ENCODE measurements at places on chromosomes 16 and 17.

DNA sequence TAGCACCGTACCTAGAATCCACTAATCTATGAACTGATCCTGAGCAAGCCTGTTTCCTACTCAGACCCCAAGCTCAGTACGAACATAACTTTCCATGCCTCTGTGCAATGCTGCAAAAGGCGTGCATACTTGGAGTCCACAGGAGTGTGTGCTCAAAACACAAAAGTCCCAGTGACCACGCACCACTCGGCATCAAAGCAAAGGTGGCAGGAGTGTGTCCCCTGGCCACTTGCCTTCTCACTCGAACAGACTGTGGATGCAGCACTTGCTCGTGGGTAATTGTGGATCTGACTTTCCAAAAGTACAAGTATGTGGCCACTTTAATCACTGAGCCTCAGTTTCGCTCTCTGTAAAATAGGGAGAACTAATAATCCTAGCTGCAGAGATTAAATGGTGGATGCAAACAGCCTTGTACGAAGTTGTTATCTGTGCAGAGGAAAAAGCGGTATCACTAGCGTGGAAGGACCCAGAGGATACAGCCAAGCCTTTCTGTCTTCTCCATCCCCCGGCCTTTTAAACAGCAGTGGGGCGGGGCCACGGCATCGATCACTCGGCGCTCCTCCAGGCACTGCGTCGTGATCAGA, 311 bp upstream of the KDM8 start:
- peak; percentile 96 for DNase-seq

DNA sequence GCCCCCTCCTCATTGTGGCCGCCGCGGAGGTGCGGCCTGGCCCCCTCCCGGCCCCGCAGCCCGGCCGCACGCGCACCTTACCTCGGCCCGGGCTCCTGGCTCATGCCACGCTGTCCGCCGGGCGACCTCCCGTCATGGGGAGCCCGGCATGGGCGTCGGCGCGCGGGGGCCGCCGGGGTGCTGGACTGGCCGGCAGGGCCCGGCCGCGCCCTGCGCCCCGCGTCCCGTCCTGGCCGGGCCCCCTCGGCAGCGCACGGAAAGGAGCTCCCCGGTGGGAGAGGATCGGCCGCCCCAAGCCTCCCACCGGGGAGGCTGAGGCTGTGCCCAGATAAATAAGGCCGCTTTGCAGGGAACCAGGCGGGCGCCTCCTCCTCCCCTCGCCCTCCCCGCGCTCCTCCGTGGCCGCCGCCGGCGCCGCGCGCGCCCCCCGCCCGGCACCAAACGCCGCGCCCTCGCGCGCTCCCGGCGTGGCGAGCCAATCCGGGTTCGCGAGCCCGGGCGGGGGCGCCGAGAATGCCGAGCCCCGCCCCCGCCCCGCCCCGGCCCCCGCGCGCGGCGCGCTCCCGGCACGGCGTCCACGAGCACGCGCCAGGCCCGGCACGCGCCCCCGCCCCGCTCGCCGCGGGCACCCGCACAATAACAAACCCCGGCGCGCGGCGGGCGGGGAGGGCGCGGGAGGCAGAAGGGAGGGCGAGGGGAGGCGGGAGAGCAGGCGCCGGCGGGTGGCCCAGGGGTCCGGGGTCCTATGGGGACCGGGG, at the start of gene FBXL16:
Gene FBXL16 (minus strand): TSS at position 371 of the 758 bp plus-strand sequence. CDS start 8,396 bp downstream, outside the sequence.
- DNase-seq = peak; percentile 41

DNA sequence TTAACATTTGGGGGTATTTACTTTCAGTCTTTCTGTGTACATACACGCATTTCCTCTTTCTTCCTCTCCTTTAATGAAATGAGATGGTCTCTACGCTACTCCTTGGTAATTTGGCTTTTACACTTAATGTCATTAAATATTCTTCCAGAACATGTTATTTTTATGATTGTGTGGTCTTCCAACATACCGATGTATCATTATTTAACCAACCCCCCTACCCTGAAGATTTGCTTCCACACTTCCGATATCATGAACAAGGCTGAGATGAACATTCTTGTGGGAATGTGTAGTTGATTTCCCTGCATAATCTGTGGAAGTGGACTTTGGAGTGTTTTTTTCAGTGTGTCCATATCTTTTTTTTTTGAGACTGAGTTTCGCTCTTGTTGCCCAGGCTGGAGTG, 2.3 kb upstream of the PGS1 start:
- DNase-seq = no peak

DNA sequence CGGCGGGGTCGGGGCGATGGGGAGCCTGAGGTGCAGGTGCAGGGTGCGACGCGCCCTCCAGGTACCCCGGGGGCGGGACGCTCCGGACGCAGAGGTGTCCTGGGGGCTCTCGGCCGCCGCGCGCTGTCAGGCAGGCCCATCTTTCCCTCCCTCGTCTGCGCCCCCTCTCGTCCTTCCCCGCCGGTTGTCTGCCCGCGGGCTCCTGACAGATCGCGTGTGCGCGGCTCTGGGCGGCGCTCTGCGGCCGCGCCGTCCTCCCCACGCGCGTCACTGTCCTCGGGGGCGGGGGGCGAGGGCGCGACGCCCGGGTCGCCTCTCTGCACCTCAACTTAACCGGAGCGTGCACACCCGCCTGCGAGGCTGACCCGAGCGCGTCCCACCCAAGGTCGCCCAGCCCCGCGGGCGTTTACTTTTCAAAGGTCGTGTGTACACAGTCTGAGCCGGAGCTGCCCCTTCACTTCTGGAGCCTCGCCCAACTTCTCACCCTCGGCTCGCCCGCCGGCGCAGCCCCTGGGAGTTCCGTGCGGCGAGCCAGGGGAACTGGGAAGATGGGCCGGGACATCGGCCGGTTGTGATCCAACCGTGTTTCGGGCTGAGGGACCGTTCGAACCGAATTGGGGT, 512 bp downstream of the AKAP1 start:
- DNase-seq = peak; percentile 46

- no peak for DNase-seq
Observed at GRCh38 chr17:75844530-75845057, 390 bp upstream of the UNC13D start.

- DNase-seq = peak; percentile 48
Observed at GRCh38 chr17:82019690-82020571, 2.7 kb downstream of the CENPX start.

DNA sequence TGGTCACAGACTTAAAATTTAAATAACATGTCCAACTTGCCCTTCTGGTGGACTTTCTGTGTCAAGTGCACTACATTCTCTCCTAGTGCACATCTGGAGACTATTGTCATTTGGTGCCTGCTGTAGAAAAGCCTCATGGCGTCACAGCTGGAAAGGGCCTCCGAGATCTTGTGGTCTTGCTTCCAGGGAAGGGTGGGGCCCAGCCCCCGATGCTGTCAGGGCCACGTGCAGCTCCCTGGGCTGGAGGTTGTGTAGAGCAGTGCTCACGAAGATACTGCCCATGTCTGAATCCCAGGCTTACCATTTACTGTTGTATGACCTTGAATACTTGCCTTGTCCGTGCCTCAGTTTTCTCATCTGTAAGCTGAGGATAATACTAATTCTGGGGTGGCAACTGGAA, 6.8 kb upstream of the MPRIP start:
- no peak for DNase-seq

DNA sequence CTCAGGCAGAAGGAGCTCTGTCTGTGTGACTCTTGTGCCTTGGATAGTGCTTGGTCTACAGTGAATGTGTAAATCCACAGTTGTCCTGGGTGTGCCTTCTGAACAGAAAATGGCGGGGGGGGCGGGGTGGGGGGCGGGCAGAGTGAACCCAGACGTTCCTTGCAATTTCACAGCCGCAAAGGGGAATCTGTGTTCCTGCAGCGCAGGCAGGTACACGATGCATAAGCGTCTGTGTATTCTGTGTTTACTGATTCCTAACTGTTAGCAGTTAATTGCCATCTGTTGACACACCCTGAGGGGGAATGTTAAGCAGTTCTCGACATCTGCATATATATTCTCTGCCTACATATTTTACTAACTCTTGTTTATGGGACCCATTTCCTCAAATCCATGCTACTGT, 123.5 kb upstream of the ZFHX3 start:
- DNase-seq = no peak

DNA sequence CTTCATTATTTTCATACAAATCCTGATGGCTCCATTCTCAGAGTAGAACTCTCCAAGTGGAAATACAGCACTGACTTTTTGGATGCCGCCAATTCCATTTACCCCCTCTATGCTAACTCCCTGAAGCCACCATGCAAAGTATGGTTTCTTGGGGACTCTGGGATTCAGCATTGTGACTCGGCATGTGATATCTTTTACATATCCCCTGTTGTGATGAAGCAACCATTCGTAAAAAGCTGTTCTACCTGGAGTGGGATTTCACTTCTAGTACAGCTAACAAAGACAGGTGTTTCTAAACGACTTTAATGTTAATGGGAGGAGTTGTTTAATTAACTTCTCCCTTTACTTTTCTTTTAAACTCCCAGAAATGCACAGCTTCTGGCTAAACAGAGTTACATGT, 533.5 kb downstream of the RBFOX1 start:
- no peak for DNase-seq

DNA sequence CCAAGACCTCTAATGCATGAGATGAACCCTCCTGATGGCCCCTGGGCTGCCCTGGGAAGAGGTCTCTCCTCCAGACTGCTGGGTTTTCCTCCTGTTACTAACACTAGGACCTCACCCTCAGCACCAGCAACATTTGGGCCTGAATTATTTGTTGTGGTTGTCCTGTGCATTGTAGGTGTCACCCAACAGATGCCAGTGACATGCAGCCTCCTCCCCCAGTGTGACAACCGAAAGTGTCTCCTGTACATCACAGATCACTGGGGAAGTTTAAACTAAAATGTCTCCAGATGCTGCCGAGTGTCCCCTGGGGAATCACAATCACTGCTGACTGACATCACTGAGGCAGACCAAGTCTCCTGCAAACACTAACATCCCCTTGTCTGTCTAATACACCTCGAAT, 74.8 kb downstream of the SLC5A11 start:
- DNase-seq = no peak

- DNase-seq = no peak
Observed at GRCh38 chr16:49248227-49248626, 33.4 kb downstream of the CBLN1 start.

DNA sequence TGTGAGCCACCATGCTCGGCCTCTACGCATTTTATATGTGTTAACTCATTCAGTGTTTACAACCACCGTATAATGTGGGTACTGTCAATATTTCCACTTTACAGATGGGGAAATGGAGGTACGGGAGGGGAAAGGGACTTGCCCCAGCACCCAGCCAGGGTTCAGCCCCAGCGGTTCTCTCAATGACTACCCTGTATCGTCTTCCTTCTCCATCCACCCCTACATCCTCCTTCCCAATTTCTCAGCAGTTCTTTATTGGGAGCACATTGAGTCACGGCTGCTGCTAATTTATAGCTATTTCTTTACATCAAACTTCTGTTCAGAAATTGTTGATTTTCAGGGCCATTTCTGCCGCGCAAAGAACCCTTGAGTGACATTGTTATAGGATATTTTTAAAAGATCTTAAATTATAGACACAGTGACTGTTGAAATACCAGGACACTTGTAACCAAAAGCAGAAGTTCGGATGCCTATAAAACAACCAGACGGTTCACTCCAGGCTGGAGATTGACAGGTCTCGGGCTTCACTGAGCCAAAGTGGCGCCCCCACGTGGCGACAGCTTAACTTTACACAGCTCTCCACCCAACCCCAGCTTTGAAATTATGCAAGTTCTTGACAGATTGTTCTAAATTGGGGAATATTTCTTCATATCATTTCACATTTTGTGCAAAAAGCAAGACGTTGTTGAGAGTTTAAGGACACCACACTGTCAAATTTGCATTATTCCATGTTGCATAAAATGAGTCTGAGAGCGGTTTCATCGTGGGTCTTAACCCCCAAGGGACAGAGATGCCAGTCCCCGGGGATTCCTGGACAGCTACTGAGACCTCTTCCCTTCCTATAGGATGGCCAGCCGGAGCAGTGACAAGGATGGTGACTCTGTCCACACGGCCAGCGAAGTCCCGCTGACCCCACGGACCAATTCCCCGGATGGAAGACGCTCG, 11.8 kb downstream of the SYT17 start:
- peak; percentile 63 for DNase-seq

GRCh38 chr17:77935121-77935571, 23.4 kb upstream of the TNRC6C start:
- DNase-seq = no peak

DNA sequence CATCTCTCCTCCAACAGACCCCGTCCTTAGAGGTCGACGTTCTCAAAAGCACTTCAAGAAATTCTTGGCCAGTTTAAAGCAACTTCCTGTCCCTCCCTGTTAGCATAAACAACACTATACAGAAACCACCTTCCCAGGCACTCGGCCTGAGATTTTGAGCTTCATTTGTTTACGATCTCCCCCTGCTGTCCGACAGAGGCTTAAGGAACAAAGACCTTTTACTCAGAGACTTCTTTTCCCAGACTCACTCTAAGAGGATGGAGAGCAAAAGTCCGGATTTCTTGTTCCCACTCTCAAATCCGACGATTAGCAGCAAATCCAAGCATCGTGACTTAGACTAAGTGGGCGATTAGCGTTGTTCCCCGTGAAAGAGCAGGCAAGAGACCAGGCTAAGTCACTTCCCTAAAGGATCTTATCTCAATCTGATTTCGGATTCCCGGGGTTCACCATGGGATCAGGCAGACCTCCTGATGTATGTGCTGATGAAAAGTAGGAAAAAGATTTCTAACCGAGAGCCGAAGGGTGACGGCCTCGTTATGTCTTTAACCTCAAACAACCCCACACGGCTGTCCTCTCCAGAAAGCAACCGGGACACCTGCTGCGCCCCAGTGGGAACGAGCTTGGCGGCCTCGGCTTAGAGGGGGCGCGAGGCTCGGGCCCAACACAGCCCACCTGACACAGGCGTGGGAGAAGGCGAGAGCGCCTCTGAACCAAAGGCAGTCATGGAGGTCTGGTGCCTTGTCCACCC, 598 bp downstream of the INPP5K start:
- DNase-seq = no peak

GRCh38 chr17:74446551-74447500, 14.9 kb downstream of the GPRC5C start:
- DNase-seq = no peak

DNA sequence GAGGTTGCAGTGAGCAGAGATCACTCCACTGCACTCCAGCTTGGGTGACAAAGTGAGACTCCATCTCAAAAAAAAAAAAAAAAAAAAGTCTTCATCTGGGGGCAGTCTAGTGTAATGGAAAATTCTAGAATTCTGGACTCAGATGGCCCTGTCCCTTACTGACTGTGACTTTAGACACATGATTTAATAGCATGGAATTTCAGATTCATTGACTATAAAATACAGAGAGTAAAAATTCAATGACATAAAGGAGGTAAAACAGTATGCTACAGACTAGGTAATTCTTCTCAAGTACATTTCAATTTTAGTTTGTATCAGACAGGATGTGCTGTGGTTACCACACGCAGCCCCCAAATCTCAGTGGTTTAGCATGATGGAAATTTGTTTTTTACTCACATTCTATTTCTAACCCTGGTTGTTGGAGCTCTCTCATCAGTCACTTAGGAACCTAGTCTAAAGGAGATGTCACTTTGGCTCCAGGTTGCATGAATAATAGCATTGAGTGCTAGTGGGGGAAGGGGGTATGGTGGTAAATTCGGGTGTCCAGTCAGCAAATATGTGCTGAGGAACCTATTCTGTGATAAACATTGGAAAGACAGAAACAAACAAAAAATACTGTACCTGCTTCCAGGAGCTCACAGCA, 444.0 kb downstream of the XYLT1 start:
- no peak for DNase-seq

All from NCI-H510A (cell line).